GM04504 (cell line): ENCODE measurements at places on chromosomes 1 and 21.

DNA sequence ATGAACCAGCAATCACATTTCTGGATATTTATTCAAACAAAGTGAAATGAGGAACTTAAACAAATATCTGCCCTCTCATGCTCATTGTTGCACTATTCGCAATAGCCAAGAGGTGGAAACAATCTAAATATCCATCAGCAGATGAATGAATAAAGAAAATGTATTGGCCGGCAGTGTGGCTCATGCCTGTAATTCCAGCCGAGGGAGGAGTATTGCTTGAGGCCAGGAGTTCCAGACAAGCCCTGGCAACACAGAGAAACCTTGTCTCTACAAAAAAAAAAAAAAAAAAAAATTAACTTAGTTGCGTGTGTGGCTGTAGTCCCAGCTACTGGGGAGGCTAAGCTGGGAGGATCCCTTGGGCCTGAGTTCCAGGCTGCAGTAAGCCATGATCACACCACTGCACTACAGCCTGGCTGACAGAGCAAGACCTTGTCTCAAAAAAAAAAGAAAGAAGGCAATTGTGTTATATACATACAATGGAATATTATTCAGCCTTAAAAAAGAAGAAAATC is 191.4 kb downstream of the AKT3 start:
- DNase-seq: no peak

GRCh38 chr1:77539519-77540142 is 142.8 kb downstream of the ZZZ3 start:
- DNase-seq: peak; percentile 94

GRCh38 chr1:64691626-64692025 is 53.2 kb upstream of the RAVER2 start:
- no peak for DNase-seq

DNA sequence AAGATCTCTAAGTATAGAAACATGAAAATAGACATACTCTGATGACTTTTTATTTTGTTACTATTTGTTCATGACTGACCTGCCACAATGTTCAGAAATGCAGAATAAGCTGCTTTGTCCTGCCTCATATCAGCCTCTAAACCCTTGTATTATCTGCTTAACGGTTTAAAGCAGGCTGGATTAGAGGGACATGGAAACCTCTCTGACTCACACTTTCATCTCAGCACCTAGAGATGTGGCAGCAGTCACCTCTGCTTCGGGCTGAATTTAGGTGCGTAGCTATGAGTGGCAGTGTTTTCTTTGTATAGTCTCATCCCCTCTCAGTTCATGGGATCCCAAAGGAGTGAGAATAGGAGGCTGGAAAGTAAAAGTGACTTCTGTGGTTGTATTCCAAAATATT is 255.4 kb downstream of the RGS7 start:
- no peak for DNase-seq

DNA sequence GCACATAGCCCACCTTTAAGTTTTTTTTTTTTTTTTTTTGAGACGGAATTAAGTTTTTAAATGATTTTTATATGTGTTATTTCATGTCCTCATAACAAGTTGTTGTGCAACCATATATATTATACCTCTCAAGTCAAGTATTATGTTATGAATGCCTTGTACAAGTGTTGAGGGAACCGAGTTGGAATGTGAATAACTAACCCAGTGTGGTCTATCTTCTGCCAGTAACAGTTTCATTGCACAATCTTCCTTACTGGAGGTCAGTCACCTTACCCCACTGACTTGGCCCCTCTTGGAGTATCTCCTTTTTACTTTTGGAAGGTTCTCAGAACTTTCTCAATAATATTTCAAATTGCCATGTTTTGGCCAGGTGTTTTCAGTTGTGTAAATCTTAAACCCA is 201.9 kb downstream of the CACNA1E start:
- no peak for DNase-seq

DNA sequence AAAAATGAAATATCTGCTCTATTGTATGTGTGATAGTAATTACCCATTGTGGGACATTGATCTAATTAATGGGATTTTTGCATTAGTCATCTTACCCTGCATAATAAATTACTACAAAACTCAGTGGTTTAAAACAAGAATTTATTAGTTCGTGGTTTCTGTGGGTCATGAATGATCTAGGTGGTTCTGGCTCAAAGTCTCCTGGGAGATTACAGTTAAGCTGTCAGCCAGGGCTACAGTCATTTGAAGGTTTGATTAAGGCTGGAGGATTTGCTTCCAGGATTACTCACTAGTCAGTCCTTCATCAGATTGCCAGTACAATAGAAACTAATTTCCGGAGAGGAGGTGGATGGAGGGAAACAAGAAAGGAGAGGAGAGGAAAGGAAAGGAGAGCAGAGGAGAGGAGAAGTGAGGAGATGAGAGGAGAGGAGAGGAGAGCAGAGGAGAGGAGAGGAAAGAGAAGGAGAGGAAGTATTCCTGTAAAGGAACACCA is 60.4 kb upstream of the TNFSF4 start:
- peak; percentile 92 for DNase-seq

- no peak for DNase-seq
Measured at GRCh38 chr1:239939602-239940001, 152.1 kb upstream of the FMN2 start.

DNA sequence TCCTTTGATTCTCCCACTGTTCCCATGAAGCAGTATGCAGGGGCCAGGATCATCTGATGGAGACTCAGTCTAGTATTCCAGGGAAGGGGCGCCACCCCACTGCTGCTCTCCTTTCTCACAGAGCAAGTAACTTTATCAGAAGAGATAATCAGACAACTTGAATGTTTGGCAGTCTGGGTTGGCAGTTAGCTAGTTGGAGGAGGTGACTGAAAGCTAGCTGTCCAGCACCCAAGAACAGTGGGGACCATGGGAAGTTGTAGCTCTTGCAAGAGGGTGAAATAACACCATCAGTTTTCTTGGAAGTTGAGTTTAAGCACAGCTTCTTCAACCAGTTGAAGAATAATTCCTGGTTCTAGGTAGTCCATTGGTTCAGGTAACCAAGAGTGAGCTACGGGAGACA is 22.2 kb upstream of the AGL start:
- DNase-seq: no peak

DNA sequence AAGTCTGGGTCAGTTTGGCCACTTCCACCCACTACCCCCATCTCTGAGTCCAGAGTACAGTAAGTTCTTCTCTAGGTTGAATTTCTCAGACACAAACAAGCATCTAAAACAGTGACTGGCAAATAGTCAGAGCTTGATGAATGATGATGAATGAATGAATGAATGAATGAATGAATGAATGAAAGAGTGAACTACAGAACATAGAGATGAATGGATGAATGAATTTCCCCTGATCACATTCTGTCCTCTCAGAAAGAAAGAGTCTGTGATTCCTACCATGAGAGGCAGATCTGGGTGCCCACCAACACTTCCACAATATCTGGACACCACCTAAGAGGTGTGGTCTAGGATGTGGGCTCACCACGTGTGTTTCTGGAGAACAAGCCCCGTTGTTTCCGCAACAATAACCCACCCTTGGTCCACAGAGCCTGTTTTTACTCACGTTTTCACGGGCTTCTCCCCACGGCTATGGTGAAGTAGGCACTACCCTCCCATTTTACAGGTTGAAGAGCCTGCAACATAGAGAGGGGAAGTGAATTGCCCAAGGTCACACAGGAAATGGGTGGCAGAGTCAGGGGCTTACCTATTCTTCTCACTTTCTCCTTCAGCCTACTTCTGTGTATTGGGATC is 40.2 kb upstream of the IFFO2 start:
- no peak for DNase-seq

DNA sequence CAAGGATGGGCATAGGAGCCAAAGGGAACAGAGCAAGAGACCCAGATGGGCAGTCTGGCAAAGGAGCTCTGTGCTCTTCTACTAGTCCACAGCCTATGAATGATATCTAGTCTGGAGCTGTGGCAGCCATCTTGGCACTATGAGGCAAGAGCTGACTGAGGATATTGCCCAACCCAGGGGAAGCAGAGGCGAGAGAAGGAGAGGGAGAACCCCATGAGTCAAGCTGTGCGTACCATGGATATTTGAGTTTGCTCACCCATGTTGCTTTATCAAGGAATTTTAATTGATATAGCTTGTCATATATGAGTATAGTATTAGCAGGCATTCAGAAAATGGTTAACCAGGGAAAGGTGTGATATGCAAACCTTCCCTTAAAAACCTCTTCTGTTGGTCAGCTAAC is 420.9 kb downstream of the PRDM2 start:
- DNase-seq: no peak

DNA sequence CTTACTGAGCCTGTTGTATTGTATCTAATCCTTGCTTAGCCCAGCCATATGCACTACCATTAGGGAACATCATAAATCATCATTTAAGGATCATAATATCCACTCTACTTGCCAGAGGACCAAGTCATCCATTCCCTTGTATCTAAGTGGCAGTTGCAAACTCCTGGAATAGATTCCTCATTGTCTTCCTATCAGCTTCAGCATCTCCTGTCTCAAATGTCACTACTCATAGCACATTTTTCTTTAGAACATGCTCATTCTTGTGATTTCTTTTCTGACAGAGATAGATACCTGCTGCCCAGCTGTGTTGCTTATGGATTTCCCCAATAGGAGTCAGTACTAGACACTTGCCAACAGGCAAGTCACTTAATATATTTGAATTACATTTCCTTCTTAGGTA is 84.3 kb downstream of the OLFML3 start:
- no peak for DNase-seq

GRCh38 chr1:89887713-89888112 is 66.9 kb downstream of the LRRC8D start:
- no peak for DNase-seq

GRCh38 chr1:84570436-84571149 is 3.6 kb downstream of the CTBS start:
- no peak for DNase-seq

DNA sequence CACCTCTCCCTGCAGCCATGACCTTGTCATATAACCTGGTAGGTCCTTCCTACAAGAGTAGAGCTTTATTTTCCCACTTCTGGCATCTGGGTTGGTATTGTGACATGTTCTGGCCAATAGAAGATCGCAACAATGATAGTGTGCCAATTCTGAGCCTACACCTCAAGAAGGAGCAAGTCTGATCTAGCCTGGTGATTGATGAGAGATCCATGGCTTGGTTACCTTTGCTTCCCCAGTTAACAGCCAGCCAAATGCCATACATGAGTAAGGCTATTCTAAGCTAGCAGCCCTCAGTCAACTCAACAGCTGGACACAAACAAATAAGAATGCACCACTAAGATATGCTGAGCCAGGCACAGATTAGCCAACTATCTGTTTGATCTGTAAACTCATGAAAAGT is 226.7 kb downstream of the LMO4 start:
- no peak for DNase-seq

DNA sequence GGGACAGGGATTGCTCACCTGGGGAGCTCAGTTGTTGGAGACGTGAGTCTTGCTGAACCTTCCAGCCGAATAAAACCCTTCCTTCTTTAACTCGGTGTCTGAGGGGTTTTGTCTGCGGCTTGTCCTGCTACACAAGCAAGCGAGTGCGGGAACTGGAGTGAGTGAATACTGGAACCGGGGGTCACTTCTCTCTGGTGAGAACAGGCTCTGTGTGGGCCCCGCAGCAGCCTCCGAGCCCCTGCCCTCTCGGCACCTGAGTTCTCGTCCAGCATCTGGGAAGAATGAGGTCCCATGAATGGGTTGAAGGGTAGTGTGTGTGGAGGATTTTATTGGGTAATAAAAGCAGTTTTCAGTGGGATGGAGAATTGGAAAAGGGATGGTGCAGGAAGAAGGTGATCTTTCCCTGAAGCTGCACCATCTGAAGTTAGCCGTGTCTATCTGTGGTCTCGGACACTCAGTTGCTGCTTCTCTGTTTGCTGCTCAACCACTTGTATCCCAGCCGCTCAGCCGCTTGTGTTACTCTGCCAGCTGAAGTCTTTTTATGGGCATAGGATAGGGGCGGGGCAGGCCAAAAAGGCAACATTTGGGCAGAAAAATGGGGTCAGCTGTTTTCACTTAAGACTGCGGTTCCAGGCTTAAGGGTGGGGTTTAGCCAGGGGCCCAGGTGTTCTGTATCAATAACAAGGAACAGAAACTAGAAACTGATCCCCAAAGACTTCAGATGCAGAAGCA is 450.6 kb upstream of the CAMK1G start:
- no peak for DNase-seq

- no peak for DNase-seq
Measured at GRCh38 chr1:211580303-211580687, 1.3 kb upstream of the SLC30A1 start.

- DNase-seq: no peak
Measured at GRCh38 chr1:220153147-220153546, 59.2 kb downstream of the IARS2 start.

GRCh38 chr1:66283622-66284041 is 250.3 kb upstream of the SGIP1 start:
- DNase-seq: no peak

- DNase-seq: peak; percentile 73
Measured at GRCh38 chr1:201791779-201792173, 37.2 kb upstream of the IPO9 start.

- peak; percentile 65 for DNase-seq
Measured at GRCh38 chr1:23282957-23283356, 61.1 kb downstream of the HNRNPR start.

DNA sequence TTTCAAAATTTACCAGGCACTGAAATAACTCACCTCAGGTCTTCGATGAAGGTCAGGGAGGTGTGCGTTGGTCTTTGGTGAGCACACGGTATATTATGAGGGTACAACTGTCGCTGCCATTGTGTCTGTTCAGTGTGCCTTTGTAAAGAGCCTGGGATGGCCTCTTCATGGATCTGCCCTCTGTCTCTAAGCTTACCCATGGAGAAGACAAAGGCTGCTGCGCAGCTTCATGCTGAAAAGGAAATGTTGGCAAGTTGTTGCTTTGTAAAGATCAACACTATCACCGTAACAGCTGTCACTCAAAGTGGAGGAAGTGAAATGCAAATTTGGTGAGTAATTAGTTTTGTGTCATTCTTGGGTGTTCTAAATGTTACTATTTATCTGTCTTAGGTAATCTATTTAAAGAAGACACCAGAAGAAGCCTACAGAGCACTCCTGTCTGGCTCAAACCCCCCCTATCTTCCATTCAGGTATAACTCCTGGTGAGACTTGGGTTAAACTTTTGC is 71.6 kb downstream of the CDC14A start:
- DNase-seq: no peak

GRCh38 chr1:150927624-150928023 is 1.5 kb downstream of the SETDB1 start:
- DNase-seq: no peak

DNA sequence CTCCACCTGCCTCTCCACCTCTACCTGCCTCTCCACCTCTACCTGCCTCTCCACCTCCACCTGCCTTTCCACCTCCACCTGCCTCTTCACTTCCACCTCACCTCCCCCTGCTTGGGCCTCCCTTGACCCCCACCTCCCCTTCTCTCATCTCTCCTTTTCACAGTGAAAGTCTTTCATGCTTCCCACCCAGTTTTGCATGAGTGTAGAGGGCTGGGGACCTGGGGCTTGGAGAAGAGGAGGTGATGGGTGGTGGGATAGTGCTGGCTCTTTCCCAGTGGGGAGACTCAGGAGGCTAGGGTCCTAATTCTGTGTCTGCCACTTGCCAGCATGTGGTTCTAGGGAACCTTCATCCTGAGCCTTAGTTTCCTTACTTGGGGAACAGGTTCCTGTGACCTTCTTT is 316.2 kb upstream of the C1orf174 start:
- no peak for DNase-seq

- DNase-seq: peak; percentile 10
Measured at GRCh38 chr1:192474080-192474683, 101.4 kb upstream of the RGS1 start.

GRCh38 chr1:239426821-239427475 is 40.6 kb downstream of the CHRM3 start:
- DNase-seq: no peak
